Cerebellar nuclear complex (tissue), 1 donor: ENCODE measurements at places on chromosomes 5 and 9.

- no peak for DNase-seq
Observed at GRCh38 chr5:111003623-111004022, 67.9 kb upstream of the TSLP start.

DNA sequence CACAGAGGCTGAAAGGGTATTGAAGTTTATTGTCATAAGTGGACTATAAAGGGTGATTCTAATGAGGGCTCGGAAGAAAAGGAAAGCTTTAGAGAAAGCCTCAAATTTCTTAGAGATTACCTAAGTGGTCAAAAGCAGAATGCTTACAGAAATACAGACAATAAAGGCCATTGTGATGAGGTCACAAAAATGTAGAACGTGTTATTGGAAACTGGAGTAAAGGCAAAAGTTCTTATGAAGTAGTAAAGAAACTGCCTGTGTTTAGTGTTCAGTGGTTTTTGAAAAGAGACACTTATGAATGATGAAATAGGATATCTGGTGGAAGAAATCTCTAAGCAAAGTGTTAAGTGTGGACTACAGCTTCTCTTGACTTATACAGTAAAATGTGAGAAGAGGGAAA lies 726.9 kb downstream of the DNAH5 start:
- DNase-seq = no peak

GRCh38 chr9:89878687-89879086 lies 273.9 kb downstream of the GADD45G start:
- no peak for DNase-seq

DNA sequence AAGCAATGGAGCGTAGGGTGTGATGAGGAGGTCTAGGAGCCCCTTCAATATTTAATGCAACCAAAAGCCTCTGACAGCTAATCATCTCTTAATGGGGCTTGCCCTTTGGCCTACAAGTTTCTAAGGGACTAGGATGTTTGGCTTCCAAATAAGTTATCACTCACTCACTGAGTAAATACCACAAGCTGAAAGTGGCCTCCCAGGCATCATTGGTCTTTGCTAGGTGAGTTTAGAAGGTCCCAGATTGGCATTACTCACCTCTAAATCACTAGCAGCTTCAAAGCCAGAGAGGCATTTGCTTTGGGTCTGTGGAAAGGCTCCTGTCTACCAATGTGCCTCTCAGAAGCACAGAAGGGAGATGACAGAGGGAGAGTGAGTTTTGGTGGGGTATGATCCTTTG lies 344.2 kb downstream of the NTRK2 start:
- no peak for DNase-seq

DNA sequence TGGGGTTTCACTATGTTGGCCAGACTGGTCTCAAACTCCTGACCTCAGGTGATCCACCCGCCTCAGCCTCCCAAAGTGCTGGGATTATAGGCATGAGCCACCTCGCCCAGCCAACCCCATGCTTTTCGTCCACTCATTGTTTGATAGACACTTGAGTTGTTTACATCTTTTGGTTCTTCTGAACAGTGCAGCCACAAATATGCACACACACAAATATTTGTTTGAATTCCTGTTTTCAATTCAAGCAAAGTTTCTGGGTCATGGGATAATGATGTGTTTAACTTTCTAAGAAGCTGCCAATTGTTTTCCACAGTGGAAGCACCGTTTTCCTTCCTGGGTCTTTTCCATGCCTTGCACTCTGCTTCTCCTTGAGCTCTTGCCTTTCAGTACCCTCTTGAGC lies 6.8 kb upstream of the PAEP start:
- no peak for DNase-seq

GRCh38 chr9:87765521-87765920 lies 39.6 kb downstream of the CTSL start:
- no peak for DNase-seq

DNA sequence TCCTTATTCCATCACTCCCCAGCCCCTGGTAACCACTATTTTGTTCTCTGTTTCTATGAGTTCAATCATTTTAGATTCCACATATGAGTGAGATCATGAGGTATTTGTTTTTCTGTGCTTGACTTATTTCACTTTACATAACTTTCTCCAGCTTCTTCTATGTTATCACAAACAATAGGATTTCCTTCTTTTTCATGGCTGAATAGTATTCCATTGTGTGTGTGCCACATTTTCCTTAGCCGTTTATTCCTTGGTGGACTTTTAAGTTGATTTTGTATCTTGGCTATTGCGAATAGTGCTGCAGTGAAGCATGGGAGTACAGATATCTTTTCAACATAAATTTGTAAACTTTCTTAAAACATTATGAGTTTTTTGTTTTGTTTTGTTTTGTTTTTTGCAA lies 15.1 kb downstream of the SYK start:
- DNase-seq = no peak

DNA sequence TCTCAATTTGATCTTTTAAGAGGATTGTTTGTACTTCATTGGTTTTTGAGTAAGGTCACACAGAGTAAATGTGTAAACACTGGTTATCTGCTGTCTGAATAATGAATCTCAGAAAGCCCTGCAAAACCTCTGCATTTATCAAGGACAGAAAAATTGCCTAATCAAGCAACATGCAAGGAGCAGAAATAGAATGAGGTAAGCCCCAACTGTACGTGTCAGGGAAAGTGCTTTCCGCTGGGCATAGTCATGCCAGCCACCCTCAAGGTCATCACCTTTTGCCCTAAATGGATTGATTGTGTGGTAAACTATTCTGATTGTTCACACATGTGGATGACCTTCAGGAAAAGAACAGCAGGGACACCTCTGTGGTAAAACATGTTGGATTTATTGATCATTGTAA lies 376.9 kb upstream of the KCNN2 start:
- DNase-seq = no peak

- no peak for DNase-seq
Observed at GRCh38 chr5:156400231-156400986, 73.4 kb downstream of the SGCD start.

DNA sequence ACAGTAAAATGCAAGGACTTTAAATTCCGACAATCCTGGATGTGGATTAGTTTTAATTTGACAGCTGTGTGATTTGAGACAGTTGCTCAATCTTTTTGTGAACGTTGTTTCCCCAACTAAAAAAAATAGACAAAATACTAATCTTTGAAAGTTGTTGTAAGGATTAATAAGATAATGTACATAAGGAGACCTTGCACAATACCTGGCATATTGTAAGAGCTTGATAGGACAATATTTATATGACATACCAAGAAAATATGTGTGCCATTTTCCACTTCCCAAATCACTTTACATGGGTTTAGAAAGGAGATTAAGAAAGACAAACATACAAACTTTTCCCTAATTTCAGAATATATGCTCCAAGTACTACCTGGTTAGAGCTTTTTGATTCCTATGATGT lies 25.3 kb downstream of the ARRDC3 start:
- DNase-seq = no peak

DNA sequence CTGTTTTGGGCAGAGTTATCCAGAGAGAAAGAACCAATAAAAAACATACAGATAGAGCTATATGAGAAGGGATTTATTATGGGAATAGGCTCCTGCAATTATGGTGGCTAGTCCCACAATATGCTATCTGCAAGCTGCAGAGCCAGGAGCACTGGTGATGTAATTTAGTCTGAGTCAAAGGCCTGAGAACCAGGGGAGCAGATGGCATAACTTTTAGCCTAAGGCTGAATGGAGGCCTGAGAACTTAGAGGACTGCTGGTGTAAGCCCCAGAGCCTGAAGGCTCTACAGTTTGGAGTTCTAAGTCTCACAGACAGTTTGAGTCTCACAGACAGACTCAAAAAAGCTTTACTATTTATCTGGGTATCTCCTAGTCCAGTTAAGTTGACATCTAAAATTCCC lies 263.8 kb downstream of the FBXL7 start:
- DNase-seq = no peak

GRCh38 chr9:880725-881124 lies 39.2 kb downstream of the DMRT1 start:
- DNase-seq = no peak

GRCh38 chr9:127075624-127076372 lies 46.6 kb downstream of the ANGPTL2 start:
- no peak for DNase-seq

DNA sequence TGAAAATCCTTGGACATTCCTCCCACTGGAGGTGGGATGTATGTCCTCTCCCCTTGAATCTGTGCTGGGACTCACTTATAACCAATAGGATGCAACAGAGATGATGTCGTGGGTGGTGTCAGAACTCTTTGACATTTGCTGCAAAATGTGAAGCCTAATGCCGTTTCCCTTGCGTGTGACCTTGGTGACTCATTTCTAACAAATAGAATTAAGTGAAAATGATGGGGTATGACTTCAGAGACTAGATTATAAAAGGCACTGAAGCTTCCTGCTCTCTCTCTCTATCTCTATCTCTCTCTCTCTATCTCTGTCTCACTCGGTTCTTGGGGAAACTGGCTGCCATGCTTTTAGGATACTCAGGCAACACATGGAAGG lies 126.1 kb upstream of the STC2 start:
- no peak for DNase-seq

- DNase-seq = no peak
Observed at GRCh38 chr9:36278243-36278642, 20.0 kb upstream of the GNE start.

DNA sequence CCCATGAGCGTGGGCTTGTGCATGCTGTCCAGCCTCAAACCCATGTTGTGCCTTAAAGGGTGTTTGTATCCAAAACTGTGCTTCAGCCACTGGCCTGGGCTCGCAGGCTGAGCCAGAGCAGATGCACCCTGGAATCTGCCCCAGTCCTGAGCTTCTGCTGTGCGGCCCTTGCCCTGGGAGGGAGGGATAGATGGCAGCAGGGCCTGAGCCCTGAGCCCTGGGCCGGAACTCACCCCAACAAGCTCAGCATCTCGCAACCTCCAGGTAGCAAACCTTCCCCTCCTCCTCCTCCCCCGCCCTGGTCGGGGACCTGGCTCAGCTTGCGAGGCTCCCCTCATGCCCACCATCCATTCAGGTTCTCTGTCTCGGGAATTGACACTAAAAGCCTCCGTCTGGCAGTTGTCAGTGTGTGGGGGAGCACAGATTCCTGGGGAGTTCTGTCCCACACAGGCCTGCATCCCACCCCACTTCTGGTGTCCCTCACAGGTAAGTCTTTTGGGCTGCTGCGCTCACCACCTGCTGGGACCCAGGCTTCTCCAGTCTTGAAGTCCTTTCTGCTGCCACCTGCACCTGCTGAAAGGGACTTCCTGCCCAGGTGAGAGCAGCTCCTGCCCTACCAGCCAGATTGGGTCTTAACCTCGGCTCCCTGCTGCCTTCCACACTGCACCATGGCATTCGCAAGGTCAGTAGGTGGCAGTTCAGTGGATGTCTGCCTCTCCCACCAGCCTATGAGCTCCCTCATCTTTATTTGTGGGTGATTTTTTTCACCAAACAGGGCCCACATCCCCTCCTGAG lies 55.2 kb upstream of the OLFM1 start:
- no peak for DNase-seq

GRCh38 chr9:73869264-73869663 lies 627.9 kb upstream of the RORB start:
- DNase-seq = no peak

- no peak for DNase-seq
Observed at GRCh38 chr5:71537687-71538086, 49.5 kb upstream of the MCCC2 start.

DNA sequence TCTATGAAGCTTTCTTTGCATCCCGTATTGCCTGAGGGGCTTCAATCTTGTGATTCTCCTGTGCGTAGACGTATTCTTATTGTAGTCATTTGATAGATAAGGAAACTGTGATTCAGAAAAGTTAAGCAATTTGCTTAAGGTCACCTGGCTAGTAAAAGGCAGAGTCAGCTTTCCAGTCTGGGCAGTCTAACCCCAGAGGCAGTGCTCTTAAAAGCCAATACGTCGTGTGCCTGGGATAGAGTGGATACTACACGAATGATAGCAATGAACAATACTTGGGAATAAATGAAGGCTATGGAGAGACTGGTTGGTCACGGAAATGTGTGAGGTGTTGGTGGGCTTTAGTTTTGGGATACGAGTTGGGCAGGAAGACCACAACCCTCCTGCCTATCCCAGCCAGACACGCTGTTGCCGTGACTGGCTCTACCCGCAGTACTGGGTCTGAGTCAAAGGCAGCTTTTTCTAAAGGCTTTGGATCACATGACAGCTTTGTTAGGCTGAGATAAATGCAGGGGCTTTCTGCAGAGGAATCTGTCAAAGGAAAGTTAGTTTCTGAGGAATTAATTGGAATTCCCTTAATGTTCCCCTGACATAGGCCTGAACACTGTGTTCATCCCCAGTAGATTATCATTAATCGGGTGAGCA lies 302.6 kb downstream of the KIF4B start:
- no peak for DNase-seq

DNA sequence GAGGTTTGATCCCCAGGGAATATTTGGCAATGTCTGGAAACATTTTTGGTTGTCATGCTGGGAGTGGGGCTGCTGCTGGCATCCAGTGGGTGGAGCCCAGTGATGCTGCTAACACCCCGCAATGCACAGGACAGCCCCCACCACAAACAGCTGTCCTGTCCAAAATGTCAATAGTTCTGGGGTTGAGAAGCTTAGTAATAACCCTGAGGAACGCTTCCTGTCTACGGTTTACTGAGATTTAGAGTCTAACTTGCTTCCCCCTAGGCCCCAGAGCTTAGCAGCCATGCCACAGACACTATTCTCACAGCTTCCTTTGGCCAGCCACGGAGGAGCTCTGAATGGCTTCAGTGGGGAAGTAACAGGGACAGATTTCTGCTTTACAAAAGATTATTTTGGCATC lies 66.5 kb downstream of the MSX2 start:
- DNase-seq = no peak

- DNase-seq = no peak
Observed at GRCh38 chr5:135592312-135593045, 13.7 kb upstream of the CXCL14 start.

DNA sequence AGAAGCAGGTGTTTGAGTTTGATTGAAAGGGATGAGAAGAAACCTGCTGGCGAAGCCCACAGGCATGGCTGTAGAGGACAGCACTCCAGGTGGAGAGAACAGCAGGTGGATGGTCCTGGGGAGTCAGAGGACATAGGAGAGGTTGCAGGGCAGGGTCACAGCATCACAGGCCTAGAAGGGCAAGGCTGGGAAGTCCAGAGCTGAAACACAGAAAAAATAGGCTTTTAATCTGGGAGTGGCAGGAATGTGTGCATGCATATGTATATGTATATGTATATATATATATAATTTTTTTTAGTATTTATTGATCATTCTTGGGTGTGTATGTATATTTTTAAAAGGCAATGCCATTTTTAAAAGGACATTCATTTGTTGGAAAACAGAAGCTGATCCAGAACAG lies 118.4 kb downstream of the ADAMTS16 start:
- no peak for DNase-seq

DNA sequence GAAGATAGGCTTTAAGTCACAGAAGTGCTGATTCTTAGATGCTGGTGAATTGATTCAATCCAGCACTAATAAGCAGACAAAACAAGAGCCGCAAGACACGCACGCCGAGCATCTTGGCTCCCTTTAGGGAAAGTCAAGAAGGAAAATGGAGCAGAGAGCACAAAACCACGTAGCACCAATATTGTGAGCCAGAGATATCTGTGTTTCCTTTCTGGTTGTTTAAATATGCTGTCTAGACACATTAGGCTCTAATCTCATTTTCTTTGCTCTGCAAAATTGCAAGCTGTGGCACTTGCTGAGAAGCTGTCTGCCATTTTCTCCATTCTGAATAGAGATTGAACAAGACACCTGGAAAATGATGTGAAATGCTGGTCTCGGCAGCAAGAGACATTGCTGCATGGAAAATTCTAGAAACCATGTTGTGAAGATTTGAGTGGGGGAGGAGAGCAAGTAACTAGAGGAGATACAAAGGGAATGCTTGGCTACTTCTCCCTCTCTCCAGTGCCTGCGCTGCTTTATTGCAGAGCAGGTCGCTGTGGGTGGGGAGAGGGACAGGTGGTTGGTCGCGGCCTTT lies 336.3 kb downstream of the MED10 start:
- no peak for DNase-seq
